Liver (tissue), 10 donors: ENCODE measurements at places on chromosomes 3 and 15.

DNA sequence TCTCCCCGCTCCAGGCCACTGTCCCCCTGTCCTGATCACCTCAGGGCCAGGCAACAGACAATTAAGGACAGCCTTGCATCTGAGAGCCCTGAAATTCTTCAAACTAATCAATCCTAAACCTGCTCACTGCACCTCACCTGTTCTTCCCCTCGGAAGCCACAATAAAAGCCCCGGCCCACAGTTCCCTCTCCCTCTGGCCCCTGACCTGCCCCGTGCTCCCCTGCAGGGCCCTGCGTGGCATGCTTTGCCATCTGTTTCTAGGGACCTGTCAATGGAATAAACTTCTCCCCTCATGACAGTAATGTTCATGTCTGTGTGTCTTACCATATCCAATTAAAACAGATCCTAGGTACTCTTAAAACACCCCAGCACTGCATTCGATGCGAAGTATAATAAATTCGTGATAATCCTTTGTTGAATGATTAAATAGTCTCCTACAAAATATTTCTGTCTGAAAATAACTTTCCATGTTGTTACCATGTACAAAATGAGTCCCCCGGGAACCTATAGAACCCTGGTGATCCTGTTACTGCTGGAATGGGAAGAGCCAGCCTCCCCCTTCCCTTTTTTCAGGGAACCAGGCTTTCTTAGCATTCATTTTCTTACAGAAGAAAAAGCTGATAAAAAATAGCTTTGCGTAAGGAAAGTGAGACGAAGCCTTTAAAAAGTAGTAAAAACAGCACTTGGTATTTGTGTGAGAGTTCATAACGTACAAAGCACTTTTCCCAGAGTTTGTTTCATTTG, 59.0 kb downstream of the ABTB1 start:
- DNase-seq: no peak

DNA sequence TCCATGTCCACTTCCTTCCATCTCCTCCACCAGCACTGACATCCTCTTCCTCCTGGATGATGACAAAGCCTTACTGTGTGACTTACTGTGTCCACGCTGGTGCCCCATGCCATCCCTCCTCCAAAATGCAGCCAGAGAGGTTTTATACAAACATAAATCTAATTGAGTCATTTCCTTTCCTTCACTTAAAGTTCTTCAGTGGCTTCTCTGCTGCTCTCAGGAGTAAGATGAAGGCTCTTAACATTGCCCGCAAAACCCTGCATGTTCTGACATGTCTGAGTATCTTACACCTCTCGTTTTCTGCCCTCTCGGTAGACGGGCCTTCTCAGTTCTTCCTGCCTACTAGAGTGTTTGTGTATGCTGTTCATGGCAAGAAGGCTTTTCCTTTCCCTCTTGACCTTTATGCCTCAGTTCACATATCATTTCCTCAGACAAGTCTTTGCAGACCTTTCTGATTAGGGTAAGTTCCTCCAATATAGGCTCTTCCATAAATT, 175.5 kb downstream of the CFAP20DC start:
- DNase-seq: no peak

- DNase-seq: no peak
These were observed 243.9 kb downstream of the NTRK3 start for GRCh38 chr15:88012688-88013087.

DNA sequence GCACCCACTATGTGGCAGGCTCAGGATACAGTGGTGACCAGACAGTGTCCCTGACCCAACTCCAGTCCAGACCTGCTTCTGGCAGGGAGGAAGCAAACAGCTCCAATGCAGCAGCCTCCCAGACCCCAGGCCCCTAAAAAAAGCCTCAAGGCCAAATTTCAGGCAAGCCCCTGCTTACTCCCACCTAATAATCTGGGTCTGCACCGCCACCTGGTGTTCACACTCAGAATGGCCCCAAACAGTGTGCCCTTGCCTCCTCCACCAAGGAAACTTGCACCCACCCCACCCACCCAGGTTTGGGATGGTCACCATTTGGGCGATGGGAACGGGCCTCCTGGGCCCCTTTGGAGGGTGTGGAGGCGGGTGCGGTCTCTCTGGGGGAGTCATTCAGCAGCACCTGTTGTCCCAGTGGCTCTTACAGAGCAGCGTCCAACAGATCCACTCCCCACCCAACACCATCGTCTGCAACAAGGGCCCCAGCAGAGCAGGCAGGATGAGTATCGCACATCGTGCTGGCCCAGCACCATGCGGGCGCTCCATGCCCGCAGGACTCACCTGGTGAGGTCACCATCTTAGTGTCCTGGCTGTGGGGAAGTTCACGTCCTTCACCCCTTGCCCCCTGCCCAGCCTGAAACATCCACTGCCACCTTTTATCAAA, 17.3 kb downstream of the C3orf18 start:
- DNase-seq: peak; percentile 79

GRCh38 chr3:11671648-11672100, 28.0 kb upstream of the VGLL4 start:
- no peak for DNase-seq

GRCh38 chr15:42498212-42499068, 3.0 kb downstream of the SNAP23 start:
- no peak for DNase-seq

DNA sequence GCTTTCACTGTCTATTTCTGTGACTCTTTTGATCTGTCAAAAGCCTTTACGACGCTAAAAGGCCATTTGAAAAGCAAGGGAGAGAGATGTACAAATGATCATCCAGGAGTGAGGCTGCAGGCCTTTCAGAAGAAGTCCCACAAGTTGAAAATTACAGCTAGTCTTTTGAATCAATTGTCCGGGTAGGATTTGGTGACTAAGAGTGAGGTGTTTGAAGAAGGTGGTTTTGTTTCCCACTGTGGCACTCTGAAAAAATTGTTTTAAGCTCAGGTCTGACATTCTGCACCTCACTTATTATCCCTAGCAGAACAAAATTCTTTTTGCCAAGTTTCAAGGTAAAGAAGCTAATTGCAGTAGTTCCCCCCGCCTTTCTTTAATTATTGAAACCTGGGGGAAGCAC, 50.8 kb upstream of the TMEM108 start:
- DNase-seq: no peak

- DNase-seq: no peak
These were observed 2.0 kb upstream of the ST8SIA2 start for GRCh38 chr15:92391640-92392039.

- peak; percentile 69 for DNase-seq
These were observed 38.9 kb downstream of the TMEM266 start for GRCh38 chr15:76098685-76099084.

DNA sequence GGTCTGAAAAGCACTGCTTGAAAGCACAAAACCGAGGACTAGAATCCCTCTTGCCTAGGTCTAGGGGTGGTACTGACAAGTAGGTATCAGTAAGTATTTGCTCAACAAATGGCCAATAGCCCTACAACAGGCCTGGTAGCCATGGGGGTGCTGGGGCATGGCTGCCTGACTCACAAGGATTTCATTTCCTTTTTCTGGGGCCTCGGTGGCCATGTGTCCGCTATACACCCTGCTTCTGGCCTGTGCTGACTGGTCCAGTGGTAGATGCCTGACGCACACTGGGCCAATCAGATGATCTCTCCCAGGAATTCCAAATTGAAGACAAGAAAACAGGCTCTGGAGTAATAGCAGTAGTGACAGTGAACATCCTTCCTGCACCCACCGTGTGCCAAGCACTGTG, 29.4 kb downstream of the MELTF start:
- DNase-seq: no peak

DNA sequence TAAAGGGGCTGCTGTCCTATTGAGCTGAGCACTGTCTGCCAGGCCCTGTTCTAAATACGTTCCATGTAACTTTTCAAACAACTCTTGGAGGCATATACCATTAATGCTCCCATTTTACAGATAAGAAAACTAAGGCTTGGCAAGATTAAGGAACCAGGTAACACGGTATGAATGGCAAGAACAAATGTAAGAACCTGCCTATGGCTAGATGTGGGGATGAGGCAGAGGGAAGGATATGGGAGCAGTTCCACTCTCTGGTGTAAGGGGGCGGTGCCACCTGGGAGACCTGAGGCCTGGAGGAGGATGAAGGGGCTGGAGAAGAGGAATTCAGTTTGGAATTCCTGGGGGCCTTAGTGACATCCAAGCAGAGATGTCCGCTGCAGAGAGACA, 3.8 kb upstream of the LMAN1L start:
- no peak for DNase-seq

- no peak for DNase-seq
These were observed 21.4 kb upstream of the ABHD17C start for GRCh38 chr15:80673561-80674244.

DNA sequence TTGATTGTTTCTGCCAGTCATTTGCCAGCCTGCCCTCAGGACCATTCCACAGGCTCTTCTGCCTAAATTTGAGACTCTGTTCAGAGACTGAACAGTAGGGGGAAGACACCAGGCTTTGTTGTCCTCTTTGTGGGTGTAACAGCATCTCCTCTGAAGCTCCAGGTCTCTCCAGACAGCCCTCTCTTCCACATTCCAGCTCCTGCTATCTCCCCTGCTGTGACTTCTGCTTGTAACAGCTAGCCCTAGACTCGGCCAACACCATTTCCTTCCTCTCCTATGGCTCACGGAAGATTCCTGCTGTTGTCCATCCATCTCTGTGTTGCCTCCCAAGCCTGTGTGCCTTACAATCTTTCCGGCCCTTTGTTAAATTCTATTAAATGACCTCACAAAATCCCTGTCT, 40.2 kb downstream of the SUCLG2 start:
- DNase-seq: no peak

- no peak for DNase-seq
These were observed 264.2 kb downstream of the NFKBIZ start for GRCh38 chr3:102113421-102114041.

- DNase-seq: no peak
These were observed 608.4 kb upstream of the CFAP20DC start for GRCh38 chr3:59658274-59658673.

GRCh38 chr15:43194795-43195194, 9.6 kb downstream of the CCNDBP1 start:
- no peak for DNase-seq

DNA sequence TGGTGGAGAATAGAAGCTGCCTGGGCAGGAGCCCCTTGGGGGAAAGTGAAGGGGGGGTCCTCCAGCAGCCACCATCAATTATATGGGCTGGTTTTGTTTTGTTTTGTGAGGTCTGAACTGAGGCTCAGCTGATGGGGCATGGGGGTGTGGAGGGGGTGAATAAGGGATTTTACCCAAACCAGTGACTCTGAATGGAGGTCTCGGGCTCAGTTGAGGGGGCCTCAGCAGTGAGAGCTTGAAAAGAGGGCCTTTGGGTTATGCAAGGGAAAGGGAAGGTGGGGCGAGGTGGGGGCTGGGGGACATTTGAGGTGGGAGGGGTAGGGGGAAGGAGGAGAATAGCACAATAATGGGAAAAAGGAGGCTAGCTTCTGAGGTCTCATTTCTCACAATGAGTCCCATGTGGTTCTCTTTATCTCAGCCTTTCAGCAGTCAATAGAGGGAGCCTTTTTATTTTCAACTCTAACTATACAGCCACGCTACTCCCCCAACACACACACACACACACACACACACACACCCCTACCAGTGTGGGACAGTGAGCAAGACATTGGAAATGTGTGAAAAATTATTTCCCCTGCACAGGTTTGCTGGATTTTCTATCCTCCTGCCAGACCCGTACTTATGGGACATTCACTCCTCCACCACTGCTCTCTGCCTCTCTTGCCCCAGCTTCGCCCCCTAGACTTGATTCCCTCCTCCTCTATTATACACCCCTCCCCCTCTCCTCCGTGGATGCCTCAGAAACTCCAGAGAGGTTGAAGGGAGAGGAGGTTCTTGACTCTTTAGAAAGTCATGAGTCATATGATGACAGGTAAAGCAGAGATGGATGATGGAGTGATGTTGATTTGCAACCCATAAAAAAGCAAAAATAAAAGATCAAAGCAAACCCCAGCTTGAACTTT, 96.0 kb downstream of the GTPBP8 start:
- no peak for DNase-seq

DNA sequence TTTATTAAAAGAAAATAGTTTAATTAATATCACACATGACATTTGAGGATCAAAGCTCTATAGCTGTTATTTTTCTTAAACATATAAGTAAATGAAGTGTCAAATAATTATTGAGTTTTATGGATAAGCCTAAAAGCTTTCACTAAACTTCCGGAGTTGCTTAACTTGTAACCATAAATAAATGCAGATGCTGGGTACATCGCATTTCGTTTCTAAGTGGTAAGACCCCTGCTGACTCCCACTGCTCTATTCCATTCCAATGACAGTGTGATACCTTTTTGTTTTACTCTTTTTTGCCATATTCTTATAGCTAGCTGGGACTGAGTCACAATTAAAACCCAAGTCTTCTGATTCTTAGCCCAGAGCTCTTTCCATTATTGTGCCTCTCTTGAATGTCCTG, 411.1 kb downstream of the SOX2 start:
- no peak for DNase-seq

DNA sequence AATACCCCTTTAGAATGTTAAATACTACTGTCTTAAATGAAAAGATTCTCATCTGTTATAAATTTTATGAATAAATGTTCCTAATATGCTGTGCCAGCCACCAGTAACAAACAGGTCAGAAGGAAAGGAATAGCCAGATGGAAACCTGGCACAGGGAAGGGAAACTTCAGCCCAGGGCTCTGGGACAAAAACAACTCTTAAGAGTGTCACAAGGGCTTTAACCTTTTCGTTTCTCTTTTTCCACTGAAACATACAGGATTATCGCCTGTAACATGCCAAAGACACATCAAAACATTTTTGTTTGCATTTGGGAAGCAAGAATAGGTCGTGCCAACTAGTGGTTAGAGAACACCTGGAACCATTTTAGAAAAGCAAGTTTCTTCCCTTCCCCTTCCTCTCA, 109.0 kb upstream of the NEDD4 start:
- DNase-seq: no peak

GRCh38 chr3:166580561-166580960, 743.3 kb upstream of the BCHE start:
- no peak for DNase-seq

DNA sequence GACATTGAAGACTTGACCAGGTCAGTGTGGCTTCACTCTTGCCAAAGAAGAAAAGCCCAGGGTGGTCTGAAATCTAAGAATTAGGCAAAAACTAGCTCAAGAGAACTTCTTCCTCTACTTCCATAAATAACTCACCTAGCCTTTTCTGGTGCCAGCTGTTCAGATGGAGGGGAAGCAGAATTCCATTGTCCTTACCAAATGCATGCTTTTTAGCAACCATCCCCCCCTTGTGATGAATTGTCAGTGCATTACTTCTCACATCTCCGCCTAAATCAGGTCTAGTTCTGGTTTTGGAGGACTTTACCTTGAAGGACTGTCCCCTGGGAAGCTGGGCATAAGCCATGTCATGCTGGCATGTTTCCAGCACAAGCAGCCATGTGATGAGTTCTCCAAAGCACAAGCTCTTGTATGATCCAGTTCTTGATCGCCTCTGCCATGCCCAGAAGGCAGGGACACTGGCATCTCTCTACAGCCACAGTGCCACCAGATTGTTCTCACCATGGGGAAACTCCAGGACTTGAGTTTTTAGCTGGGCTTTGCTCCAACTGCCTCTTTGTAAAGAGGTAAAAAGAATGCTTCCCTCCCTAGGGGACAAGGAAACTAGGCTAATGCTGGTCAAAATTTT, 96.4 kb upstream of the IL12A start:
- no peak for DNase-seq

GRCh38 chr3:19489936-19490335, 341.6 kb downstream of the KCNH8 start:
- no peak for DNase-seq
